Stromal cell of bone marrow (primary cell): ENCODE measurements at places on chromosomes 16 and 17.
A peak's percentile ranks its signal among the peaks of the same experiment; 100 is the strongest.

DNA sequence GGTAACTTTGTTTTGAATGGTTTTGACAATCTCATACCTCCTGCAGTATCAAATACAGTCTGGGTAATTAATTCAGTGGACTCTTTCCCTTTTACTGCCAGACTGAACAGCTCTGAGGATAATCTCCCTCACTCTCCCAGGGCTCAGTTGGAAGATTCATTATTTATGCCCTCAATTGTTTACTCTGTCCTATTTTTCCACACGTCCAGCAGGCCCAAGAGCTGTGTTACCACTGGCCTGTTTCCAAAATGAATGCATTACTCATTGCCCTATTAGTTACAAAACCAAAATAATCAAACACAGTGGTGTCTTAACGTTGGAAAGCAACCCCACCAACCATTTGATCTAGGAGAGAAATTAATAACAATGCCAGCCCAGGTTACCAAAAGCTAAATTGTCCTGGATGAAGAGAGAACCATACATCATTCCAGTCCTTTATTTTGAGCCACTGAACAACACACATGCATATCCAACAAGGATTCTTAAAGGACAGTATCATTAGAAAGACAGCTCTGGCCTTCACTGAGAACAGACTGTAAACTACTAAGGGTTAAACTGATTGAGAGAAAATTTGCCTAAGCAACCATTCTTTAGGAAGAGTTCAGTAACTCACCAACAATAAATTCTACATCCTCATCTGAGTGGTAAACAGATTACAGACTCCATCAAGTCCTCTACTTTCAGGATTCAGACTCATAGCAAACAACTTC lies 34.5 kb downstream of the FAM222B start:
- DNase-seq = peak; percentile 82

- DNase-seq = no peak
Measured at GRCh38 chr16:83932955-83933673, 19.9 kb upstream of the OSGIN1 start.

GRCh38 chr16:76389126-76389525 lies 111.9 kb downstream of the CNTNAP4 start:
- DNase-seq = no peak

DNA sequence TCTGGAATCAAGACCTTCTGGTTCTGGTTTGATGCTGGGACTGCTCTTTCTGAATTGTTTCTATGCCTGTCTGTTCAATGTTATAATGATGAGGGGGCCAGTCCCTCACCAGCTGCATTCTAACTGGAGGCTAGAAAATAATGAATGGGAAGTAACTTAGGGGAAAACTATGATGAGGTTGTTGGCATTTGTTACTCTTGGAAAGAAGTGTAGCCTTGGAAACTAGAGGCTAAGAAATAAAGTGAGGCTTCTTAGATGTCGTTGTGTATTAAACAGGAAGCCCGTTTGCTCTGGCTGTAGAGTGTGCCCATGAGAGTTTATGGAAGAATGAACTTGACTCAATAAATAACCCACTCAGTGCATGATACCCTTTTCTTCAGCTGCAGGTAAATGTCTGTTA lies 140.8 kb downstream of the PRKCA start:
- no peak for DNase-seq

DNA sequence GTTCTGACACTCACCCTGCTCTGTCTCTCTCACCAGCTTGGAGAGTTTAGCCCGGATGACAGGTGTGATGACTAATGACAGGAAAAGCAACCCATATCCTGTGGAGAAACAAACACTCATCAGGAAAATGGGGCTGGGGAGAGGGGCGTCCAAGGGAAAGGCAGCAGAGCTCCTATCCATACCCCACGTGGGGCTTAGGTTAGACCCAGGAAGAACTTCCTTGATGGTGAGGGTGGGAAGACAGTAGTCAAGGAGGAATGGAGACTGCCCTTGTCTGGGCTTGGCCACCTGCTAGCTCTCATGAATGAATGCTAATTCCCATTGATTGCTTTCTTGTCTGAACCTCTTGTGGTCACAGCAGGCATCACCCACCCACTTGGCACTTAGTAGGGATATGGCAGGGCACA lies 3.8 kb downstream of the SLC46A1 start:
- DNase-seq = no peak

DNA sequence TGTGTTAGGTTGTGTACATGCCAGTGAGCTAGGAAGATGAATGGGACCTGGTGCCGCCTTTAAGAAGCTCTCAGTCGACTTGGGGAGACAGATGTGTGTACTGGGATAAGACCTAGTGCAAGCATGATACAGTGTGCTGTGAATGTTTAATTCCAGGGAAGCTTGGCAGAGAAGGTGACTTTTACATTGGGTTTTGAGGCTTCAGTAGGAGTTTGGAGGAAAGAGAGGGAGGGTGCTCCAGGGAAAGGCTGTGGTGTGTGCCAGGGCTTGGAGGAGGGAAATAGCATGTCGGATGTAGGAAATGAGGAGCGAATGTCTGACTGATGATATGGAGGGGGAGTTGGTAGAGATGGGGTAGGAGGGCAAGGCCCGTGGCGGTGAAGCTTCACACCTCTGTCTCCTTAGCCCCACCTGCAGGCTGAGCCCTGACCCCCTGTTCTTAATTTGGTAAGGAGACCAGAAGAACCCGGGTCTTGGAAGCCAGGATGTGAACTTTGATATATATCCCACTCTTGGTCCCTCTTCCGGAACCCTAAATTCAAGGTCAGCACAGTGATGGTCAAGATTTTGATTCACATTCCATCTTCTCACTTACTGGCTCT lies 76.6 kb downstream of the PLCG2 start:
- DNase-seq = no peak

GRCh38 chr17:76036497-76037261 lies 9.6 kb upstream of the EVPL start:
- DNase-seq = no peak

DNA sequence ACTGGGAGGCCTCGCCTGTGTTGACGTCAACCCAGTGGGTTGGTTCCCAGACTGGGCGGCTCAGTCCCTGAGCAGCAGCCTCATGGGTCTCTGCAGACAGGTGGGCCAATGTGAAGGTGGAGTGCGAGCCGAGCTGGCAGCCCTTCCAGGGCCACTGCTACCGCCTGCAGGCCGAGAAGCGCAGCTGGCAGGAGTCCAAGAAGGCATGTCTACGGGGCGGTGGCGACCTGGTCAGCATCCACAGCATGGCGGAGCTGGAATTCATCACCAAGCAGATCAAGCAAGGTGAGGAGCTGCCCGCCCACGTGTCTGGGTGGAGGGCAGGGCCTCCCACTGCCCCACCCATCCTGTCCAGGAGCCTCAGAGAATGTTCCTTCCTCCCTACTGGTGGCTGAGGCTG lies 44.1 kb downstream of the MRC2 start:
- no peak for DNase-seq

DNA sequence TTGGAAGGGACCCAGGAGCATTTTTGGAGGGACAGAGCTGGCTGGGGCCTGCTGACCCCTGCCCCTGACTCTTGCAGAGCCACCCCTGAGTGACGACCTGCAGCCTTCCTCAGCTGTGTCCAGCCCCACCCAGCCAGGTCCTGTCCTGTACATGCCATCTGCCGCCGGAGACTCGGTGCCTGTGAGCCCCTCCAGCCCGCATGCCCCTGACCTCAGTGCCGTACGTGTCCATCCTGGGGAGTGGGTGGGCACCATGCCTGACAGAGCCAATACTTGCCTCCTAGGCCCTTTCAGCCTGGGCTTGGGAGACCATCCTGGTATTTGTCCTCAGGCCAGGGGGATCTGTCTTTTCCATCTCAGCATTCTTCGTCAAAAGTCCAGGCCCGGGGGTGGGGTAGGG lies 27.5 kb downstream of the UNC13D start:
- no peak for DNase-seq

DNA sequence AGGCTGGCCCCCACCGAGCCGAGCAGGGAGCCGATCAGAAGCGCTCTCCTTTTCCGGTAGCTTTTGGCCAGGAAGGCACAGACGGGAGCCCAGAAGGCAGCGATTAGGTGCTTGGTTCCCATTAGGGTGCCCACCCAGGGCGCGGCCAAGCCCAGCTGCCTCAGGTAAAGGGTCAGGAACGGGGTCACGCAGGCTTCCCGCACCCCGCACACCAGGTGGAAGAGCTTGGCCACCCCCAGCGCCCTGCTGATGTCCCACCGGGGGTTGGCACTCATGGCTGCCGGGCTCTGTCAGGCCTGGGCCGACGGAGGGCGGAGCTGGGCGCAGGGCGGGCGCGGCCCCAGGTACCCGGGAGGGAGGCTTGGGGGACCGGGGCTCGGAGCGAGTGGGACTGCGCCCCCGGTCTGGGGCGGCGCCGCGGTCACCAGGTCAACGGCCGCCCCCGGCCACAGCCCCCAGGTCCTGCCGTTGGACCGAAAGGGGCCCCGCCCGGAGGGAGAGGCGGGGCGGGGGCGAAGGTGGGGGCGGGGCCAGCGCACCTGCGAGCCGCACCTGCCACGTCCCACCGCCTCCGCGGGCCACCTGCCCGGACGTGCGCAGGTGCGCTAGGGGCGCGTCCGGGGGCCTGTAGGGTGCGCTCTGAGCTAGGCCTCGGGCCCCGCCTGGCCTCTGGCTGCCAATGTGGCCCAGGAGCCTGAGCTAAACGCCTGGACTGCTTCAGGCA lies at the start of gene MFSD6L:
TSS of gene MFSD6L (minus strand) at position 520 of the 724 bp plus-strand sequence. CDS start at position 275, 245 bp downstream.
- DNase-seq = no peak

GRCh38 chr17:73785496-73785895 lies 141.3 kb upstream of the SDK2 start:
- DNase-seq = no peak

DNA sequence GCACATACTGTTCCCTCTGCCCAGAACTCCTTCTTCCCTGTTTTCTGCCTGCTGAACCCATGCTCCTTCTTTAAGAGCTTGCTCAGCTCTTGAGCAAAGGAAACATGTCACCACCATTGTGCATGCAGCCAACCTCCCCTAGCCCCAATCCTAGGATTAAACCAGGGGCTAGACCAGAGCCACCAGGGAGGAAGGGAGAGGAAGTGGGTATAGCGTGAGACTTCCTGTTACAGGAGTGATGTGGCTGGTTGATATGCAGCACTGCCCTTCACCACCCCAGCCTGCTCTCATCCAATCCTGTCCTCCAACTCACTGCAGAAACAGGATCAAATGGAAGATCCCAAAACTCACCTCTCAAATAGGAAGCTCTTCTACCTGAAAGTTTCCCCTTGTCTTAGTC lies 67.1 kb upstream of the CDH5 start:
- no peak for DNase-seq

- no peak for DNase-seq
Measured at GRCh38 chr17:38428112-38428642, at the start of gene ARHGAP23. TSS of gene ARHGAP23 (plus strand) at chr17:38428464. CDS start at chr17:38428486, 22 bp downstream.

DNA sequence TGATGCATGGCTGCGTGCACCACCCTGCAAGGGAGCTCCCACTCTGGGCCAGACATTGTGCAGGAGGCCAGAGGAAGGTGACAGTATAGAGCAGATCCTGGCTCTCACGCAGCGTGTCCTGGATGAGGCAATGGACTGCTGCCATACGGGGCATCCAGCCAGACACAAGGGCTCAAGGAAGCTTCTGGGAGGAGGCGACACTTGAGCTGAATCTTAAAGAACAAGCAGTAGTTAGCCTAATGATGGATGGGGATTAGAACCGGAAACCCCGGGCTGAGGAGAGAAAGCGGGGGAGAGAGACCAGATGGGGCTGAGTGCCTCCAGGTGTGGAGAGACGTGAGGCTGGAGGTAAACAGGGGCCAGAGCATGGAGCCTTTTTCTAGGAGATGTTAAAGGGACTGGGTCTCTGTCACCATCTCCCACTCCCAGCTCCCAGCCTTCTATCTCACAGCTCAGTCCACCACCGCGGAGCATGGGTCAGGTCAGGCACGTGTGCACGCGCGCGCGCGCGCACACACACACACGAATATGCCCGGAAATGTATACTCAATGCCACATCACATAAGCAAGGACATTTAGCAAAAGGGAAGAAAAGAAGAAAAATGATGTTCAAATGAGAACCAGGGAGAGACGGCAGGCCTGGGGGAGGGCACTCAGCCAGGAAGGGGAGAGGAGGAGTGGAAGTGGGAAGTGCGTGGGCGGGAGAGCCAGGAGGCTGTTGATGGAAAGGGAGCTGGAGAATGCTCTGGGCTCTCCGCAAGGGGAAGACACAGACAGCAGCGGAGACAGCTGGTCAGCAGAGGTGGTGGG lies 46.3 kb downstream of the CCDC42 start:
- no peak for DNase-seq

GRCh38 chr17:15999974-16000827 lies 577 bp downstream of the TTC19 start:
- DNase-seq = no peak

DNA sequence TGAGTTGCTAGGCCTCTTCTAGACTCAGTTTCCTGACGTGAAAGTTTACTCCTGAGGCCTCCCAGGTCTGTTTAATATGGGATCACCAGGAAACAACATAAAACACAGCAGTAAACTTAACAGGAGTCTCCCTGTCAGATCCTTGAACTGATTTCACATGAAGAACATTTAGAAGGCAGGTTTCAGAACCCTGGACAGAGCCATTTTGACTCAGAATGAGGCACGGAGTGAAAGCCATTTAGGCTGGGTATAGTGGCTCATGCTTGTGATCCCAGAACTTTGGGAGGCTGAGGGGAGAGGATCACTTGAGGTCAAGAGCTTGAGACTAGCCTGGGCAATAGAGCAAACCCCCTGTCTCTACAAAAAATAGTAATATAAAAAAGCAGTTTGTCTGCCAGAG lies 289.1 kb downstream of the CA10 start:
- DNase-seq = no peak

DNA sequence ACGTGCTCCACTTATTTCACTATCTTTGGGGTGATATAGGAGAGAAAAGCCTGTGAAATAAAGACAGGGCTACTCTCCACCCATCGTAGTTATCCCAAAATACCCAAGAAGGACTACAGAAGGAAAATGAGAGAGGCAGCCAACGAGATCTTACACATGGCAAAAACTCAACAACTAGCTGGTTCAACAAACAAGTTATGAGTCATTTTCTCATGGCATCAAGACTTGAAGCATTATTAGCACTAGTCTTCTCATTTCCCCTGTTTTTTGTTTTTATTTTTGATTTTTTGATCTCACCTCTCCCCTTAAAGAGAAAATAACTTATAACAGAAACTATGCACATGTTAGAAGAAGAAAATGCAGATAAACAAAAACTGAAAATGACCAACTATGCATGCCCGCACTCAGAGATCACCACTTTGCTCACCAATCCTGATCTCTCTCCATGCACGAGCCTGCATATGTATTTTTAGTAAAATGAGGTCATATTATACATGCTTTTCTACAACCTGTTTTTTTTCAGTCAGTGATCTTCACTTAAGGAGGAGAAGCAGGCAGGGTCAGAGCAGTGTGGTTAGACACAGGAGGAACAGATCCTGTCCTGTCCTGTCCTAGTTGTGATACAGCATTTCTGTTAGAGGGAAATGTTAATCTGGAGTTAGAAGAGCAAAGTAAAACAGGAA lies 22.8 kb downstream of the FAM117A start:
- DNase-seq = peak; percentile 56

- DNase-seq = peak; percentile 75
Measured at GRCh38 chr17:81345228-81346089, 49.8 kb upstream of the BAHCC1 start.
